ENCODE measurements at places on chromosomes 1 and 21. TPM values are rescaled to one million over a fixed set of nuclear protein-coding genes. Genes with fewer than 3 reads are reported as not detected.

- no peaks in the 10 kb centered on the region for H3K36me3 ChIP-seq
- no peak overlapping the region for H3K27ac ChIP-seq
- DNase-seq: no peak
- no peaks in the 10 kb centered on the region for H3K27me3 ChIP-seq
Measured at GRCh38 chr1:31105646-31106045, 40.1 kb upstream of the PUM1 start.

DNA sequence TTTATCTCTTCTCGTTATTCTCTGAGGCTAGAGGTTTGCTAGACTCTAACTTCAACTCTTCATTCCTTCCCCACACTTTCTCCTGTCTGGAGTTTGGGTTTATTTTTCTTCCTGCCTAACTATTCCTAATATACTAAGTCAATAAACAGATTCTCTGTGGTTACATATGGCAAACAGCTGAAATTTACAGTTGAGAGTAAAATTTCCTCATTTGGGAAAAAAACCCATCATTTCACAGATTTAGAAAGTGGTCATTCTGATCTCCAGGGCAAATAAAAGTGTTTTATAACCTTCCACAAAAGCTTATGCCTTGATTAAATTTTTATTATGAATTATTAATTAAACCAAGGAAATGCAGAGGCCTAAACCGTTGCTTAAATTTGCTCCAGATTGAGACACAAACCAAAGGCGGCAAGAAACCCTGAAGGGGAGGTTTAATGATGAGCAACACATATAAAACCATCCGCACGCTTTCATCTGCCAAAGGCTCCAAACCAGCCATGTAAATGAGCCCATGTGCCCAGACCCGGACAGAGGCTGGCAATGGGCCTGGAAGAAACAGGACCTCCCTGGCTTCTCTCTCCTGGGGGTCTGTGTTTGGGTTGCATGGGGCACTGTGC is 201.7 kb upstream of the LMO4 start:
- DNase-seq: no peak
- no peak overlapping the region for H3K27ac ChIP-seq
- no peak overlapping the region for H3K4me3 ChIP-seq
- peaks cover 9% of the 10 kb centered on the region for H3K27me3 ChIP-seq
- no peaks in the 10 kb centered on the region for H3K36me3 ChIP-seq

GRCh38 chr21:46286648-46287002 is 483 bp downstream of the YBEY start:
- DNase-seq: no peak
- H3K4me1 ChIP-seq: peaks cover 37% of the 10 kb centered on the region
- H3K27ac ChIP-seq: peak overlapping the region; percentile 97
- H3K27me3 ChIP-seq: no peaks in the 10 kb centered on the region

Gene GBP6
- 0.23 TPM for total RNA-seq

- no peak for DNase-seq
- H3K36me3 ChIP-seq: no peaks in the 10 kb centered on the region
- H3K4me1 ChIP-seq: no peaks in the 10 kb centered on the region
- no peaks in the 10 kb centered on the region for H3K27me3 ChIP-seq
- no peak overlapping the region for H3K4me3 ChIP-seq
Measured at GRCh38 chr1:61264825-61265242, 182.5 kb downstream of the NFIA start.

Gene DDAH1
- total RNA-seq: not detected

DNA sequence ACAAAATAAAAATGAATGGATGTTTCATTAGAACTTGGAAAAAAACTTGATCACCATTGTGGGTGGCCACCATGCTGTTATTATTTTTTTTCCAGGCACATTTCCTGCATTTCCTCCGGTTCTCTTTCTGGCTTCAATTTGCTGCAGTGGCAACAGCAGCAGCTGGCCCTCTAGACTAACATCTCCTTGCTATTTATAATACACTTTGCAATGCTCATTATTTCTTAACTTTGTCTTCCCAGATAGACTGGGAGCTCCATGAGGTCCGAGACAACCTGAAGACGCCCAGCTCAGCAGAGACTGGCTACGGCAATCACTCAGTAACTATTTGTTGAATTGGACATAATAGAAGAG is 53.4 kb upstream of the ATP5PO start:
- no peaks in the 10 kb centered on the region for H3K27me3 ChIP-seq
- H3K4me1 ChIP-seq: peaks cover 6% of the 10 kb centered on the region

- H3K4me1 ChIP-seq: no peaks in the 10 kb centered on the region
- H3K36me3 ChIP-seq: no peaks in the 10 kb centered on the region
- DNase-seq: no peak
- no peak overlapping the region for H3K27ac ChIP-seq
- no peak overlapping the region for H3K4me3 ChIP-seq
Measured at GRCh38 chr1:244214009-244214967, 163.2 kb downstream of the ZBTB18 start.

Gene LCA5L
- not detected for total RNA-seq

Data from activated naive CD8-positive, alpha-beta T cell treated with anti-CD3 and anti-CD28 coated beads, Interleukin-2, amount 10 ng/mL, durations not matched to agents 7 days and 5 days (primary cell).